ENCODE measurements at places on chromosomes 1 and 21.

DNA sequence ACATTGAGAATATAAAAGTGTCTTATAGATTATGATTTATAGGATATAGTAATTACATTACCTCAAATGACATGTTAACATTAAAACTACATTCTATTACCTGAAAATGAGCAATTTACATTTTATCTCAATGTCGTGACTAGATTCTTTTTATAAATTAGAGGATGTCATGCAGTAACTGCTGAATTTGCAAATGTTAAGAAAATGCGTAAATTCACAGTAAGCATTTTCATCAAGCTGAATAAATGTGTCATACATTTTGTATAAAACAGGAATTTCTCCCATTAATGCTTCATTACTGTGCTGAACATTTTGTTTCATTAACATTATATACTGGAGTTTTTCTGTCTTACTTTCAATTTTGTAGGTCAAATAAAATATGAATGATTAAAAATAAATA is 1460.7 kb upstream of the B3GALT2 start:
- no peak for DNase-seq

DNA sequence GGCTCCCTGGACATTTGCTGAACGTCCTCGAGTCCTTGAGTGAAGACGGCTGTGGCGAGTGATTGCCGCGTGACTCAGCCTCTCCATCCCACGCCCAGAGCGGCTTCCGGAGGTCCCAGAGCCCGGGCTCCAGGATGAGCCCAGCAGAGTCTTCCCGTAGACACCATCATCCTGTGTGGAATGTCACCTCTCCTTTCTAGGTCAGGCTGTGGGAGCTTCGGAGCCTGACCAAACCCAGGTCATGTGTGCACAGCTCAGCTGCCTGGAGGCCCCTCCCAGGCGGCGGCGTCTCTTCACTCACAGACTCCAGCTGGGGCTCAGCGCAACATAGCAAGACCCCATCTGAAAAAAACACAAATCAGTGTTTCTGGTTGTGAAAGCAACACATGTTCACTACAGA is 38.2 kb downstream of the PRKCZ start:
- no peak for DNase-seq

DNA sequence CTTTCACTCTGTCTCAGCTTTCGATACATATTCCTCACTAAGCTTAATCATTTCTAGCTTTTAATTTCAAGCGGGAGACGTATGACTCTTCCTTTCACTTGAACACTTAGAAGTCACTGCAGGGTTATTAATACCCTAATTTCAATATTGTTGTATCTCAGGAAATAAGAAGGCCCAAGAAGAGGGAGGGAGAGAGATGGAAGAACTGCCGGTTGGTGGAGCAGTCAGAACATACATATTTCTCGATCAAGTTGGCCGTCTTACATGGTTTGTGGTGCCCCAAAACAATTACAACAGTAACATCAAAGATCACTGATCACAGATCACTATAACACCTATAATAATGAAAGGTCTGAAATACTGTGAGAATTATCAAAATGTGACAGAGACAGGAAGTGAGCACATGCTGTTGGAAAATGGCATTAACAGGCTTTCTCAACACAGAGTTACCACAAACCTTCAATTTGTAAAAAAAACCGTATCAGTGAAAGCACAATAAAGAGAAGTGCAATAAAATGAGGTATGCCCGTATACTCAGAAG is 145.4 kb upstream of the HP1BP3 start:
- DNase-seq = no peak

- DNase-seq = no peak
These were observed 20.2 kb upstream of the ZMYM1 start for GRCh38 chr1:35058988-35059387.

GRCh38 chr1:180311011-180311730 is 81.1 kb downstream of the LHX4 start:
- DNase-seq = no peak

DNA sequence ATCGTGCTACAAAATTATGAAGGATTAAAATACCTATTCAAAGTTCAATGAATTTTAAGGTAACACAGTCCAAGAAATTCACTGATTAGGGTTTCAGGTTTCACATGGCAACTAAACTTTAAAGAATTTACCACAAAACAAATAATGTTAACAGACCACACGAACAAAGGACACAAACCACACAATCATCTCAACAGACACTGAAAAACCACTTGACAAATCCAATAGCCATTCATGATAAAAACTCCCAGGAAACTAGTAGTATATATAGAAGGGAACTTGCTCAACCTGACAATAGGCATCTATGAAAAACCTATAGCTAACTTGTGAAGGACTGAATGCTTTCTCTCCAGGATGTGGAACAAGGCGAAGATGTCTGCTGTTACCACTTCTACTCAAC is 21.1 kb upstream of the SH2D5 start:
- DNase-seq = no peak

All from naive thymus-derived CD8-positive, alpha-beta T cell (primary cell).